ENCODE measurements at places on chromosomes 11 and 22.

- no peak for DNase-seq
Observed at GRCh38 chr11:94657629-94658028, 90.5 kb downstream of the PIWIL4 start.

DNA sequence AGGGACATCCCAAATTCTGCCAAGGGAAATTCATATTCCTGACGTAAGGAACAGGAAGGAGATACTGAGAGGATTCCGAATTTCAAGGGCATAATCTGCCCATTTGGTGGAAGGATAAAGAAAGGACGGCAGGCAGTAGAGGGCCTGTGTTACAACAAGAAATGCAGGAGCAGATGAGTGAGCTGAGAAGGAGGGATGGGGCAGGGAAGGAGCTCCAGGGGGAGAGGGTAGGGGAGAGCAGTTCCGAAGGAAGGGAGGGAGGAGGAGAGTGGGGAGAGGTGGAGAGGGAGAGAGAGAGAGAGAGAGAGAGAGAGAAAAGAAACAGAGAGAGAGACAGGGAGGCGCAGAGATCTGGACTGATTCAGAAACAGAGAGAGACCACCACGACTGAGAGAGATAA lies 843 bp downstream of the OPCML start:
- DNase-seq: no peak

GRCh38 chr11:113764527-113765219 lies 8.8 kb downstream of the ZW10 start:
- no peak for DNase-seq

DNA sequence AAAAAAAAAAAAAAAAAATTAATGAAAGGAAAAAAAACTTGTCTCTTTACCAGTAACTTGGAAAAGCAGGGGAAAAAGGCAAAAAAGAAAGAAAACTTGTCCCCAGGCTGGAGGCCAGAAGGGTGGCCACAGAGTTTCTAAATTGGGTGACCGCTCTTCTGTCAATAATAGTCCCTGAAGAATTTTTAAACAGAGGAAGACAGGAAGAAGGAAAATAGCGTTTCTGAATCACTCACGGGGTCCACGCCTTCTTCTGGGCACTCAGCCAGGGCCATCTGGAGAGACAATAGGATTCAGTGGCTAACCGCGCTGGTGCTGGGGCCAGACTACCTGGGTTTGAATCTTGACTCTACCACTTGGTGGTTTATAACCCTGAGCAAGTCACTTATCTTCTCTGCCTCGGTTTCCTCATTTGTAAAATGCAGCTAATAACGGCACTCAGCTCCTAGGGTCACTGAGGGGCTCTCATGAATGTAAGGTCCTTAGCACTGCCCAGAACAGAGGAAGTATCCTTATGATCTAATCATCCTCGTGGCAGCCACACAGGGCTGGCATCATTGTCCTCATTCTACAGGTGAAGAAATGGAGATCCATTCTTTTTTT lies 7.0 kb downstream of the C11orf86 start:
- DNase-seq: peak; percentile 93

DNA sequence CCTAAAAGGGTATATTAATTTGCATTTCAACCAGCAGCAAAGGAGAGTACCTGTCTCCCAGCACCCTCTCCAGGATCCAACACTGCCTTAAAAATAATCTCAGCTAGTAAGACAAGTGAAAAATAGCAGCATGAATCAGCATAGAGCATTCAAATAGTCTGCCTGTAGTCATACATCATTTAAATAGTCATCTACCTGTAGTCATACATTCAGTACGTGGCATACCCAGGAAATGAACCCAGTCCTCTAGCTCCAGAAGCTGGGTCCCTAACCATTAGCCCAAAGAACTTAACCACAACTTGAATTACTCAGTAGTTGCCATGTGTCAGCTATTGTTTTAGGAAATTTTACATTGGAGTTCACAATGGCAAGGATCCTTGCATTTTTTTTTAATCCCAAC lies 9.3 kb downstream of the TENM4 start:
- no peak for DNase-seq

- no peak for DNase-seq
Observed at GRCh38 chr11:92317721-92318120, 93.1 kb downstream of the FAT3 start.

DNA sequence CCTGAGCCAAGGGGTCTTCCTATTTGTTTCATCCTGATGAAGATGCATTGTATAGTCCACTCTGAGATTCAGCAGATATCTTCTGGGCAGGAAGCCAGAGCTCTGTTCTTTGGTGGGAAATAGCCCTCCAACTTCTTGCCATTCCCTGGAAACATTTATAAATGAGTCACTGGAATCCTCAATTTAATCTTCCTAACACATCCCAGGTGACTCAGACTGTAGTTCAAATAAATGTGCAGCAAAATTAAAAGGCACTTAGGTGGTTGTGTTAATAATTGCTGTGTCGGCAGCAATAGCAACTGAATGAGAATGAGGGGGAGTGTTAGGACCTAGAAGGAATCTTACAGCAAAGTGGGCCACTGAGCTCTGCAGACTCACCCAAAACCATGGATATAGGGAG lies 108.6 kb downstream of the INSC start:
- DNase-seq: peak; percentile 25

DNA sequence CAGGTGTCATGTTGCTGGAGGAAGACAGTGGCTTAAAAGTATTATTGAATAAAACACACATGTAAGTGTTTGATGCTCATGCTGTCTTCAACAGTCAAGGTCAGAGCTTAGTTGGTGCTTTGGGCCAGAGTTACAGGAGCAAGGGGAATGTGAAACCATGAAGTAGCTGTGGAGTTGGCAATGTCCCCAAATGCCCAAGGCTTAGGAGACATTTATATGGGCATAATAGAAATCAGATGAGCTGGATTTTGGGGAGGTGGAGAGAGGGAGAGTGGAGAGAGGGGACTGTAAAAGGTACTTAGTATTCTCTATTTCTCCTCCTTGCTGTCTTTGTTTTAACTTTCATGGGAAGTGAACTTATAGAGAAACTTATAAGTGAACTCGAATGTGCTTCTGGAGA lies 407.8 kb downstream of the ETS1 start:
- DNase-seq: peak; percentile 51

DNA sequence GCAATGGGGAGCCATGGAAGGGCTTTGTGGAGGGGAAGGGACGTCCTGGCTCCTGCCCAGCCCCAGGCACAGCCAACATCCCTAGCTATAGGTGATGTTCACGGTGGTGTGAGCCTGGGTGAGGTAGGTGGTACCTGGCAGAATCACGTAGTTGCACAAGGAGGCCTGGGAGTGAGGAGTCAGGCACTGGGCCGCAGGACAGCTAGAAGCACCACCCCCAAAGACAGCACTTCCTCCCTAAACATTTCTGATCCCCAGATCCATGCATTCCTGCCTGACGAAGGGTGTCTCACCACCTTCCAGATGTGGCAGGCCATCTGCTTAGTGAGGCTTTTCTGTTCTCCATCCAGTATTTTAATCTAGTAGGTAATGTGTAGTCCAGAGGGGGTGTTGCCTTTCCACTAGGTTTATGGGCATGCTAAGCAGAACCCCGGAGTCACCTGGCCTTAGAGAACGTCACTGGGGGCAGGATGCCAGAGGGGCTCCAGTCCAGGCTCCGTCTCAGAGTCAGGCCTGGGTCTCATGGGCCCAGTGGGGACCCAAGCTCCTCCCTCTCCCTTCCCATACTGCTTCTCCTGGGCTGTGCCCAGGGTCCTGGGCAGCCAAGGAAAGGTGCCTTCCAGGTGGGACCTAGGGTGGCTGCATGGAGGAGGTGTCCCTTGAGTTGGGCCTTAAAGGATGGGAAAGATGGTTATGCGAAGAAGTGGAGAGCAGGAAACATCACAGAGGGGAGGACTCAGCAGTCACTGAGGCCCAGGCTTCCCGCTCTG lies 56.2 kb downstream of the OTOG start:
- DNase-seq: no peak

GRCh38 chr22:44107340-44107739 lies 73.4 kb upstream of the PARVG start:
- DNase-seq: no peak

DNA sequence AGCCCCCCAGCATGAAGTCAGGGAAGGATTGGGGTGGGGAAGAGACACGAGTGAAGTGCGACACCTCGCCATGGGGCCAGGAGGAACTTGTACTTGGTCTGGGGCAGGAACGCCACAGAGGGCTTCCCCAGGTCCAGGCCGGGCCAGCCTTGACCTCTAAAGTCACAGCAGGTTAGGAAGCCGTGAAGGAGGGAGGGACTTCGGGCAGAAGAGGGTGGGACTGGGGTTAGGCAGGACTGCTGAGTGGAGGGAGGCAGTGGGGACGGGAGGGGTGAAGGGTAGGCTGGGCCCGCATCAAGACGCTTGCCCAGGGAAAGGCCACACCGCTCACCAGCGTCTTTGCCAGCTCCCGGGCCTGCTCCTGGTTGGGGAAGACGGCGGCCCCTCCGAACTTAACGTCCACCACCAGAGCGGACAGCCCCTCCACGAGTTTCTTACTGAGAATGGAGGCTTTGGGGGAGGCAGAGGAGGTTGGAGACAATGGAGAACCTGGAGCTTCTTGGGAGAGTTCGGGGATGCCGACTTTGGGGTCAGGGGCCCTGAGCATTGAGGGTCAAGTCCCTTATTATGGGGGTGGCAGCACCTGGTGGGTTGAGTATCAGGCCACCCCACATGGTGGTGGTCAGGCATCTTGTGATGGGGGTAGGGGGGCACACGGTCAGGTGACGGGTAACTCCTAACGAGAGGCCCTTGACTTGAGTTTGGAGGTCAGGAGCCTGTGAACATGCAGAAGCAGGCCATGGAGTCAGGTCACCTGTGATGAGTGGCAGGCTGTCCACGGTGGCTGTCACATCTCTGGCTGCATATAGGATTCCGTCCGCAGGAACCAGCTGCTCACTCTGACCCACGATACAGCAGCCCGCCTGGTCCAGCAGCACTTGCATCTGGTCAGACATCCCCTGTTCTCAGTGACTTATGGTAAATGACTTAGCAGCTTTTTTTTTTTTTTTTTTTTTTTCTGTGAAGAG lies 1.7 kb upstream of the SCO2 start:
- peak; percentile 29 for DNase-seq

DNA sequence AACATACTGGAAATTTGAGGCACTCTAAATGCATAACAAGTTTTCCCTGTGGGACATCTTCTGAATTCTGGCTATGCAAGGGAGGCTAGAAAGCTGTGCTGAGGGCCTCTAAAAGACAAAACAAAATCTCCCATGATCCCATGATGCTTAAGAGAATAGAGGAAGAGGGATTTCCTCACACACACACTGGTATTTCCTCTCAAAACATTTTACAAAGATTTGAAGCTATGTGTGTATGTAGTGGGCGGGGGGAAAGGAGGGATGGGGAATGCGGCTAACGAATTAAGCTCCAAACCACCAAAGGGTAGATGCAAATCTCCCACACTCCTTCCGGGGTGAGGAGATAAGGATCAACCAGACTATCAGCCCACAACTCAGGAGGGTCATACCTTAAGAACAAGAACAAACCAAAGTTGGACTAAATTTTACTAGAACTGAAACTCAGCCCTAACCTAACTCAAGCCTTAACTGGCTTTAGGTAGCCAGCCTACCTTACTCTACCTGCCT lies 6.0 kb downstream of the OR2AT4 start:
- DNase-seq: no peak

GRCh38 chr11:35800970-35801953 lies 138.7 kb downstream of the TRIM44 start:
- no peak for DNase-seq
